ENCODE measurements at places on chromosomes 2 and 18.

GRCh38 chr2:38438133-38438882 lies 61.2 kb upstream of the ATL2 start:
- no peak for DNase-seq

DNA sequence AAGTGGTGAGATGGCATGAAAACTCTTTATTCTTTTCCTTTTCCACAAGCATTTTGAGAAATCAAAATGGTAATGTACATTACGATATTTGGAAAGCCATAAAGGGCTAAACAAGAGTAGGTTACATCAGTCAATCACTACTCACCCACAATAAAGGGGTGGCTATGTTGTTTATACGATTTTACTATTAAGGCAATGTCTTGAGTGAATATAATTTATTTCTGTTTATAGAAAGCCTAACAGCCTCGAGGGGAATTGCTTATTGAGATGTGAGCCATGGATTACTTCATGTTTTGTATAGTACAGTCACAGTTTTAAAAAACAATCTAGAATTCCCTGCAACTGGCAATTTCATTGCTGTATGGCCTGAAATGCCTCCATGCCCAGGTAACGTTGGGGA lies 237.5 kb upstream of the RBBP8 start:
- DNase-seq = no peak

DNA sequence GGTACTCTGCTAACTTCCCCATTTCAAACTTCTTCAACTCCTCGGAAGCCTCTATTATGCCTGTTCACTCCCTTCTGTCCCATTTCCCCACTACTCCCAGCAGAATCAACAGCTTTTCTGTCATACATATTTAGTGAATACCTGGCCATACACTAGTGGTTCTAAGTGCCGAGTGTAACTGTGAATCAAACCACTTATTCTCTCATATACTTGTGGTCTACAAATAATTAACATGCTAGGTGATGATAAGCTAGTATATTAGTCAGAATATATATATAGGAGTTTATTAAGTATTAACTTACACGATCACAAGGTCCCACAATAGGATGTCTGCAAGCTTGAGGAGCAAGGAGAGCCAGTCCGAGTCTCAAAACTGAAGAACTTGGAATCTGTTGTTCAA lies 150.7 kb downstream of the CCDC102B start:
- DNase-seq = no peak

DNA sequence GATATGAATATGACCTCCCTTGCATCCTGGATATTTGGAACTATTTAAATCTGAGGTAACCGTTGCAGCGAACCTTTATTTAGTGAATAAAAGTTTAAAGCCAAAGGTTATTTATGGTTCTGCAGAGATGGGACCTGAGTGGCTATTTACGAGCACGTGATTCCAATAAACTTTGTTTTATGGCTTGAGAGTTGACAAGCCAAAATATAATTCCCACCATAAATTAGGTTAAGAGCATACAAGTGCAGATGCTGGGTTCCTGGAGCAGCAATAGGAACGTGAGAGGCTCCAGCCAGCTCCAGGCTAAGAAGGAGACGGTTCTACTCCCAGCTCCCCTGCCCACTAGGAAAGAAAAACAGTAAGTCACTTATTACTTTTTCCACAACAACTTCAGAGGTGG lies 5.2 kb upstream of the HOXD4 start:
- no peak for DNase-seq

DNA sequence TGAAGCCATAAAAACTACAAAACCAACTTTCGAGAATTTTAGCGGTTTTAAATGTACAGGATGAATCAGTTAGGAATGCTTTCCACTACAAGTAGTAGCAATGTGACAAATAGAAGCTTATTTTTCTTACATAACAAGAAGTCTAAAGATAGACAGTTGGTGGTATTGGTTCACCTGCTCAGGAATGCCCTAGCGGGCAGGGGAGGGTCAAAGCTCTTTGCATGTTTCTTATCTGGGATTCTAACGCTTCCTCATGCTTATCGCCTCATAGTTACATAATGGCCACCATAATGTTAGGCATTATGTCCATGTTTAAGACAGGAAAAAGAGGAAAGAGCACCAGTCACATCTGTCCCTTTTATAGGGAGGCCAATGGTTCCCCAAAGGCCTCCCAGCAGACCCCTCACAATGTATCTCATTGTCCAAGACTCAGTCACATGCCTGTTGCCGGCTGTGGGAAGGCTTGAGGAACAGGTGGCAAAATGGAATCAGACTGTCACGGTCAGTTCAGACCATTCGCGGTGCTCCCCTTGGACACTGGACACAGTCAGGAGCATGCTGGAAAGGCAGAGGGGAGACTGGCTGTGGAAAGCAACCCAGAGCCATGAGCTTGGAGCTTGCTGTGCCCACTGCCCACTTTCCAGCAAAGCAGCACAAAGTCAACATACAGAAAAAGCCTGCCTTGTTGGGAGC lies 69.4 kb upstream of the ODC1 start:
- DNase-seq = no peak

DNA sequence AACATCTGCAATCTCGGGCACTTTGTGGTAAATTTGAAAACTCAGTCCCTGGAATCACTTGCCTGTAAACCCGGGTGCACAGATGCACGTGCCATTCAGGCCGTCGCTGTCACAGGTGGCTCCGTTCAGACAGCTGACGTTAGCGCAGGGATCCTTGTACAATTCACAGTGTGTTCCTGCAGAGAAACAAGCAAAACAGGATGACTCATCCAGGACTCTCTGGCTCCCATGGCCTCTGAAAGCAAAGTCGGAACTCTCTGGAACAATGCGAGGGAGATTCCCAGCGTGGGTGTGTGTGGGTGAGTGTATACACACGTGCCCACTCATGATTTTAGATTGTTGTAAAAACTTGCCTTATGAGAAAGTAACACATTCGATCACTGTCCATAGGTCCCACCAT lies 136.1 kb upstream of the PID1 start:
- no peak for DNase-seq

- no peak for DNase-seq
These were observed 146.6 kb downstream of the CDH19 start for GRCh38 chr18:66457245-66457644.

DNA sequence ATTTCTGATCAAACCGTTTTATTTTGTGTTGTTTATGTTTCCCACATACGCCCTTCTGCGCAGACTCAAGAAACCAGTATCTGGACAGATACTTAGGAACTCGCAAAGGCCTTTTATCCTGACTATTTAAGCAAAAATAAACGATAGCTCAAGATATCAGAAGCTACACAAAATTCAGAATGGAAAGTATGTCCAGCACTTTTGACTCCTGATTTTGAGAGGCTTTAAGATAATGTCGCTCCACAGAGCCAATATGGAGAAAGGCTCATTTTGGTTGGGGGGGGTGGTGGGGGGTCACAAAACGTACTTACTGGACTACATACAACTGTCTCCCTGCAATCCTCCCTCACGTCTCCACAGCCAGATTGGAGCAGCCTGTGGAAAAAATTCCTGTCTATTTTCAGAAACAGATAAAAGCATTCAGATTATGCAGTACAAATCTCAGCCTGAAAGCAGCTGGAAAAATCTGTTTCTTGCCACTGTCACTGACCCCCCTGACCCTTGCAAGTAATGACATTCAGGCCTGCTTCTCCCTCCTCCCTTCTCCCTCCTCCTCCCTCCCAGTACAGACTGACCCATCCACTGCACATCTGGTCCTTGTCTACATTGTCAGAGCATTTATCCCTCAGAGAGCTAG lies 34.9 kb upstream of the LCLAT1 start:
- DNase-seq = no peak

DNA sequence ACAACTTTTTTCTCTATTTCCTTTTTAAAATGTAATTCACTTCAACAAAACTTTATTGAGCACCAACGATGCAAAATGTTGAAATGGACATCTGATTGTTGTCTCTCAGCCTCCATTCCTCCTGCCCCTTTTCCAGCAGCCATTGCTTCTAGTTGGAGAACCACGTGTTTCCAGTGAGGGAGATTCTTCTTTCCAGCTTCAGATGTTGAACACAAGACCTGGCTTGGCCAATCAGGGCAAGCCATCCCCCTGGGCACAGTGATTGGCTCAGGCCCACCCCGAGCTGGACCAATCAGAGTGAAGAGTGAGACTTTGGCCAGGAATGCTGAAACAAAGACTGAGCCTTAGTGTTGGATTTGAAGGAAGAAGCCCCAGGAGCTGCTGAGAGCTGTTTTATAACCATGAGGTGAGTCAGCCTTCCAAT lies 59.0 kb downstream of the E2F6 start:
- DNase-seq = no peak

GRCh38 chr2:69797836-69798289 lies 31.6 kb upstream of the GMCL1 start:
- DNase-seq = no peak

DNA sequence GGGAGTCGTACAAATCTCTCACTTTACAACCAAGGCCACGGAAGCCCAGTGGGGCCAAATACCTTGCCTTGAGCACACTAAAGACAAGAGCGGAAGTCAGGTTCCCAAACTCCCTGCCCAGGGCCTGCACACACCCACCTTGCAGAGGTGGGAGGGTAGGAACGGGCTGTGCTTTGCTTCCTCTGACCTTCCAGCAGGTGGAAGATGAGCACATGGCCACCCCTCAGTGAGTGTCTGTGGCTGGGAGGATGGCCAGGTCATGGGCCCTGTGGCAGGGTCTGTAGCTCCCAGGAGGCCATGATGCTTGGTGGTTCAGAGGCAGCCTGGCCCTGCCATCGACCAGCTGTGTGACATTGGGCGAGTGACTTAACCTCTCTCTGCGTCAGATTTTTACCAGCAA lies 218.2 kb downstream of the ZBTB7C start:
- no peak for DNase-seq

- no peak for DNase-seq
These were observed 318.7 kb upstream of the NCKAP5 start for GRCh38 chr2:133886735-133887675.

DNA sequence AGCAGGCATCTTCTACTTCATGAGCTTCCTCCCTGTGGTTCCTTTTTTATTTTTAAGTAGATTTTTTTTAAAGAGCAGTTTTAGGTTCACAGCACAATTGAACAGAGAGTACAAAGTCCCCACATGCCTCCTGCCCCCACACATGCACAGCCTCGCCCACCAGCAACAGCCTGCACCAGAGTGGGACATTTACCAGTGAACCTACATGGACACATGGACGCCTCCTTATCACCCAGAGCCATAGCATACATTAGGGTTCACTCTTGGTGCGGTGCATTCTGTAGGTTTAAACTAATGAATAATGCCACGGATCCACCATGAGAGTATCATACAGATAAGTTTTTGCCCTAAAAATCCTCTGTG lies 40.9 kb downstream of the HS1BP3 start:
- no peak for DNase-seq

DNA sequence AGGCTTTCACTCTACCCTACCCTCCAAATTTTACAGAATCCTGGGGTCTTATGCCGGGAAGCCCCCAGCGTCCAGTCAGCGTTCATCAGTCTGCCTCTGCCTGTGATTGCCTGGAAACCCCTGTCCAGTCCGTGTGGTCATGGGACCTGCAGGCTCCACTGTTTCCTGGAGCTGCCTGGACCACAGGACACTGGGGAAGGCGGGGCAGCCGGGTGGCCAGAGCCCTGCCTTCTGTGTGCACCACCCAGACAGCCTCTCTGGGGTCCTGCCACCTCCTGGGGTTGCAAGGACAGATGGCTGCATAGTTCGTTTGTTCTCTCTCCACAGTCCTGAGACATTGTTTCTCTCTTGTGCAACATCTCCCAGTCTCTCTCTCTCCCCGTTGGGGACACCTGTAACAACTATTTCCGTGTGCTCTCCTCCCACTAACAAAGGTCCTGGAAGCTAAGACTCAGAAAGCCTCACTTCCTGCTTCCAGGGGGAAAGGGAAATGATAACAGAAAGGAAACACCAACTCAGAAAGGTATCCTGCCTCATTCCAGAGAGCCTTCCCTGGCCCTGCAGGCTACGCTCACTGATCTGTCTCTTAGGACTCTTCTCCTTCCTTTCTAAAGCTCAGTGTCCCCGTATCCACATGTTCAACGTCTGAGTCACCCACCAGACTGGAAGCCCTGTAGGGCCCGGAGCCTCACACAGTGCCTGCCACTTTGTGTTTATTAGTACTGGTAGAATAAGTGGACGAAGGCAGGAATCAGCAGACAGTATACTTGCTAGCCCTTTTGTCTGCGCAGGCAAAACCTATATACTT lies 192.8 kb upstream of the RAB12 start:
- no peak for DNase-seq

DNA sequence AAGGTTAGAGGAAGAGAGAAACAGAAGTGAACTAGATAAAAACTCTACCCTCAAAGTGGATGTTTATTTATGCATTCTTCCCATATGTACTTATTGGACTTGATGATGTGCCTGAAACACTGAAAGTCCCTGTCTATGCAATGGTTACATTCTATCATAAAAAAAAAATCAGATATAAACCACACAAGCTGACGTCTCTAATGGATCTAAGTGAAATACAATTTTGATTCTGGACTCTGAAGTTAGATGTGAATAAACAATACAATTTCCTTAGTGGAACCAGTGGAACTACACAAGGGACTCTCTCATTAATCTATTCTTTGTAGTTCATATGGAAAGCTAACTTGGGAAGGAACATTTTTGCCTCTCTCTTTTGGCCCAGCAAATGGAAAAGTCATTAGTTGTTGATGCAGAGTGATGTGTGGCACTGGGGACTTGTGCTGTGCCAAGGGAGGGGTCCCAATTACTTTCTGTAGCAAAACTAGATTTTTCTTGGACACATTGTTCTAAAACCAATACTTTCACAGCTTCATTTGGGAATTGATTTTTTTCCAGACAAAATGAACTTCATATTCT lies 376.8 kb downstream of the TRIB2 start:
- DNase-seq = no peak

DNA sequence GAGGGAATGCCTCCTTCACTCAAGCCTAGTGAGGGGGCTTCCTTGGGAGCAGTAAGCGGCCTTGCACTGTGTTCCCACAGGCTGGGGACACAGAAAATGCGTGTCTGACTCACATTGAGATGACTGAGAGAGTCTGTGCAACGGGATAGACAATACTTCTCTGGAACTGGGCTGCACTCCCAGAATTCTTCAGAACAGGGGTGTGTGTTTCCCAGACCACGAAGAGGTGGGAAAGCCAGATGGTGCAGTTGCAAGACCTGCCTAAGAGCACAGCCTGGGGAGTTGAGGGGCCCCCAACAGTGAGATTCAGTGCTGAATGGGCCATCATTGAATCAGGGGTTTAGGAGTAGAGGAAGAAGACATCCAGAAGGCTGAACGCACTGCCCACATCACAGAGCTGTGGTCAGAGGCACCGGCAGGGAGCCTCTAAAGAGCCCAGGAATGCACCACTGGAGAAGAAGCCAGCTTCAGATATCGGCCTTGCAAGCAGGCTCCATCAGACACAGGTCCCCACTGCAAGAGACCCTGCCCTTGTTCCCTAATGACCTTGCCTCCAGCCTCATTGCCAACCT lies 36.6 kb upstream of the MRPL19 start:
- no peak for DNase-seq

GRCh38 chr2:72561621-72562318 lies 264.1 kb downstream of the EXOC6B start:
- no peak for DNase-seq

GRCh38 chr18:36511791-36512352 lies 214.4 kb downstream of the FHOD3 start:
- DNase-seq = no peak

GRCh38 chr18:78772360-78773302 lies 207.0 kb upstream of the SALL3 start:
- DNase-seq = no peak

Measured in activated CD4-positive, CD25-positive, alpha-beta regulatory T cell (primary cell).